ENCODE measurements at places on chromosomes 1 and 21.

DNA sequence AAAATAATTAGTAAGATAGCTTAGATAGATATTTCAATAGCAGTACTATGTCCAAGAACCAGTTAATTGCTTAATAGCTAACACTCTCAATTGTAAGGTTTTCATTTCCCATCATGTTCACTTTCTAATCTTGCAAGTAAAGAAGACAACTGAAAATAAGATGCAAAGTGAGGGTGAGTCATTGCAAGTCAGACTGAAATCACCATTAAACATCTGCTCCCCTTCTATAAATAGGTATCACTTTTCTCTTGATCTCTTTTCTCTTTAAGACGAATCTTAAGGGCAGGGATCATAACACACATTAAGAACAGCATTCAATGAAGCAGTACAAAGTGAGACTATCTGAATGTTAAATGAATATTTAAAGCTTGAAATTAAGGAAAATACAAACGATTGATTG is 40.4 kb downstream of the UBR4 start:
- no peak for DNase-seq

DNA sequence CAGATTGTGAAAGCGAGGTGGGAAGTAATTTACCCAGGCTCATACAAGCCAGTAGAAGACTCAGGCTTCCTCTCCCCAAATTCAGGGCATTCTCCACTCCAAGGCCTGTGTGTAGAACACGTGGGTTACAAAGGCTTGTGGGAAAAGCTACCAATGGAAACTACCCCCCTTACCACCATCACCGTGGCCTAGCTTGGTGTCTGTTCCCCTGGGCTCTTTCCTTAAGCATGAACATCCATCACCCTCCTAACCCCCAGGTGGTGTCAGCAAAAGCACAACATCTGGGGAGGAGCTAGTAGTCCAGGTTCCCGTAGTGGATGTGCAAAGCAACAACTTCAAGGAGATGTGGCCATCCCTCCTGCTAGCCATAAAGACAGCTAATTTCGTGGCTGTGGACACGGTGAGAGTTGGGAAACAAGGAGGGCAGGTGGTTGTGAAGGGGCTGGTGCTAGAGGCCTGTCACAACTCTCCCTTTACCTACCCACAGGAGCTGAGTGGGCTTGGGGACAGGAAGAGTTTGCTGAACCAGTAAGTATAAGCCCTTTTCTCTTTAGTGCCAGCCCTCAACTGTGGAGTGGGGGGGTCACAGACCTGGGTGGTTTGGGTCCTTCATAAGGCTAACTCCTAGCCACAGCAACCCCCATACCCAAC is 701 bp upstream of the MUTYH start:
- peak; percentile 50 for DNase-seq

- DNase-seq = no peak
Observed at GRCh38 chr1:30755746-30756145, 1.8 kb downstream of the LAPTM5 start.

- DNase-seq = no peak
Observed at GRCh38 chr1:228278432-228278941, 70.6 kb downstream of the OBSCN start.

GRCh38 chr1:197422993-197423392 is 154.9 kb downstream of the CRB1 start:
- no peak for DNase-seq

- no peak for DNase-seq
Observed at GRCh38 chr1:208807446-208808127, 563.4 kb upstream of the PLXNA2 start.

- no peak for DNase-seq
Observed at GRCh38 chr1:185063719-185064118, 18.4 kb downstream of the RNF2 start.

- no peak for DNase-seq
Observed at GRCh38 chr1:226656201-226656600, 82.9 kb downstream of the ITPKB start.

DNA sequence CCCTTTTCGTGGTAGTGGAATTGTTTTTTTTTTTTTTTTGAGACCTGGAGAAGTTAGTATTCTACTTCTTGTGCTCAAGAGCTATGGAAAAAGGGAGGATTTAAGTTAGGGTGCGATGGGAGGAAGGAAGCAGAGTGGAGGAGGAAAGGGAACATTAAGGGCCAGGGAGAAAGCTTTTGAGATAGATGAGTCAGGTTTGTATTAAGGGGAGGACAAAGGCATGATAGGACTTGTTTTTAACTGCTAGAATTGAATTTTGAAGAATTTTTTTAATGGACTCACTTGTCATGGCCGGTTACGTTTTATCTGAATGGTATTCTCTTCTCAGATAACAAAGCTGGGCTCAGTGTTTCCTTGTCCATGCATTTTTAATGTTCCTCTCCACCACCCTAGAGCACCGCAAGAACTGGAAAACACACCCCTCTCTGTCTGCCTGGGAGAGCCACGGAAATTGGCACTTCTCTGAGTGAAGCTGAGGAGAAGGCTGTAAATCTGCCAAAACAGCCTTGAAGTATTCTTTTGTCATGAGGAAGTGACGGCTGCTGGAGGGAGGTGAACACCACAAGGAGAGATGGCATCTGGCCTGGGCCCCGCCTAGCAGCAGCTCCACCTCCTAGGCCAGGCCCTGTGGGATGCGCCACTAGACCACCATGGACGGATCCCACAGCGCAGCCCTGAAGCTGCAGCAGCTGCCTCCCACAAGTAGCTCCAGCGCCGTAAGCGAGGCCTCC is 3.5 kb downstream of the NIPAL3 start:
- DNase-seq = no peak

DNA sequence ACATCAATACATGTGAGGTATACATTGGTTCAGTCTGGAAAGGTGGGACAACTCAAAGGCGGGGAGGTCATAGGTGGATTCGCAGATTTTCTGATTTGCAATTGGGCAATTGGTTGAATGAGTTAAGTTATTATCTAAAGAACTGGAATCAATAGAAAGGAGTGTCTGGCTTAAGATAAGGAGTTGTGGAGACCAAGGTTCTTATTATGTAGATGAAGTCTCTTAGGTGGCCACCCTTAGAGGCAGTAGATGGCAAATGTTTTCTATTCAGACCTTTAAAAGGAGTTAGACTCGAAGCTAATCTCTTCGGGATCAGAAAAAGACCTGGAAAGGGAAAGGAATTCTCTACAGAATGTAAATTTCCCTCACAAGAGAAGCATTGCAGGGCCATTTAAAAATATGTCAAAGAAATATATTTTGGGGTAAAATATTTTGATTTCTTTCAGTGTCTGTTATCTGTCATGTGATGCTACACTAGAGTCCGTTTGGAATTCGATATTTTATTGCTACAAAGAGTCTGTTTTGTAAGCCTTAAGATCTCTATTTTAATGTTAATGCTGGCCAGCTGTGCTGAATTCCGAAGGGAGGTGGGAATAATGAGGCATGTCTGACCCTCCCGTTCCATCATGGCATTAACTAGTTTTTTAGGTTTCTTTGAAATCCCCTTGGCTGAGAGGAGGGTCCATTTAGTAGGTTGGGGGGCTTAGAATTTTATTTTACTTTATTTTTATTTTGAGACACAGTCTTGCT is 265.1 kb downstream of the PTPRU start:
- DNase-seq = no peak

GRCh38 chr1:41492341-41492848 is 7.9 kb upstream of the EDN2 start:
- peak; percentile 77 for DNase-seq

GRCh38 chr1:41167667-41168066 is 74.4 kb downstream of the SCMH1 start:
- no peak for DNase-seq

DNA sequence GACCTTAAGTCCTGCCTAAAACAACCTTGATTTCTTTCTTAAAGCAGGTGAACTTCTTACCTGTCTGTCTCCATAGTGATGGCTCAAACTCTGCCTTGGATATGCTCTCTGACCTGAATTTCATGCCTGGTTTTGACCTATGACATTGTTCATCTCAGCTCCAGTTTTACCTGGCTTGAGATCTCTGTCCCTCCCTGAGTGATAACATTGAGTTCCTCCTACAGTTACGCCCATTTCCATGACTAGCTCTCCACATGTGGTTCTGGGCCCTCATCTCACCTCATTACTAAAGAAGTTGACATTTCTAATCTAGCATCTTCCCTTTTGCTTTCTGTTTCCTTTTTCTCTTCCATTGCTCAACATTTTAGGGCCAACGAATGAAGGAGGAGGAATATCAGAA is 233.1 kb downstream of the HHIPL2 start:
- no peak for DNase-seq

DNA sequence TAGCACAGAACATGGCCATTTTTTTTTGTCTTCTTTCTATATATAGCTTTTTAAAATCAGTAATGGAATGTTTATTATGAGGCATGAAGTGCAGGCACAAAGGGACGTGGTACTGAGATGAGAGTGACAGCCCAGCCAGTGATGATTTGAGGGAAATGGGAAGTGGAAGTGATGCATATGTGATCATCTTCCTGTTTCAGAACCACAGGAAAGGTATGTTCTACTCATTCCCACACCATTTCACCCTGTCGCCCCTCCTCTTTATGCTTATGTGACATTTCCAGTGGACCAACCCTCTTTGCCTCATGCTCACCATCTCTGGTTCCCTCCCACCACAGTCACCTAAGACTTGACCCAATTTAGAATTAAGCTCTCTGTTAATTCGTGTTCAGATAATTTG is 24.3 kb downstream of the PTGS2 start:
- no peak for DNase-seq

DNA sequence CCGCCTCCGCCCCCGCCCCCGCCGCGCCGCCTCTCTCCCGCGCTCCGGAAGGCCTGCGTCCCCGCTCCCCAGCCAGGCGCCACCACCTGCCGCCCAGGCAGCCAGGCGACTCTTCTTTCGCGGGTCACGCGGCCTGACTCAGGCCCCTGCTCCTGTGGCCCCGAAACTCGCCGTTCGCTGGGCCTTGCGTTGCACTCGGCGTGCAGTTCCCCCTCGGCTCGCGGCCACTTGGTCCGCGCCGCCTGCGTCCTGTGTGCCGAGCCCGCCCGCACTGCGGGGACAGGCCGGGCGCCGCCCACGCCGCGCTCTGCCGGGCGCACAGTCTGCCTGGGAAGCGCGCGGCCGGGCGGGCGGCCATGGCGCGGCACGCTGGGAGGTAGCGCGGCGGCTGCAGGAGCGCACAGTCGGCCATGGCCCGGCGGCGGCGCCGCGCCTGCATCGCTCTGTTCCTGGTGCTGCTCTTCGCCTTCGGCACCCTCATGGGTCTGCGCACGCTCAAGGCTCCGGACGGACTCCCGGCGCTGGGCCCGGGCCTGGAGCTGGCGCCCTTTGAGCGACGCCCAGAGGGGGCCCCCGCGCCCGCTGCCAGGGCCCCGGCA is at the start of gene MANEAL:
MANEAL (plus strand) TSS at position 75 of the 599 bp plus-strand sequence; CDS start at position 411, 336 bp downstream.
- peak; percentile 54 for DNase-seq

GRCh38 chr1:67004176-67004575 is 49.8 kb downstream of the SLC35D1 start:
- no peak for DNase-seq

GRCh38 chr1:191668525-191668924 is 489.7 kb upstream of the RGS18 start:
- DNase-seq = no peak

DNA sequence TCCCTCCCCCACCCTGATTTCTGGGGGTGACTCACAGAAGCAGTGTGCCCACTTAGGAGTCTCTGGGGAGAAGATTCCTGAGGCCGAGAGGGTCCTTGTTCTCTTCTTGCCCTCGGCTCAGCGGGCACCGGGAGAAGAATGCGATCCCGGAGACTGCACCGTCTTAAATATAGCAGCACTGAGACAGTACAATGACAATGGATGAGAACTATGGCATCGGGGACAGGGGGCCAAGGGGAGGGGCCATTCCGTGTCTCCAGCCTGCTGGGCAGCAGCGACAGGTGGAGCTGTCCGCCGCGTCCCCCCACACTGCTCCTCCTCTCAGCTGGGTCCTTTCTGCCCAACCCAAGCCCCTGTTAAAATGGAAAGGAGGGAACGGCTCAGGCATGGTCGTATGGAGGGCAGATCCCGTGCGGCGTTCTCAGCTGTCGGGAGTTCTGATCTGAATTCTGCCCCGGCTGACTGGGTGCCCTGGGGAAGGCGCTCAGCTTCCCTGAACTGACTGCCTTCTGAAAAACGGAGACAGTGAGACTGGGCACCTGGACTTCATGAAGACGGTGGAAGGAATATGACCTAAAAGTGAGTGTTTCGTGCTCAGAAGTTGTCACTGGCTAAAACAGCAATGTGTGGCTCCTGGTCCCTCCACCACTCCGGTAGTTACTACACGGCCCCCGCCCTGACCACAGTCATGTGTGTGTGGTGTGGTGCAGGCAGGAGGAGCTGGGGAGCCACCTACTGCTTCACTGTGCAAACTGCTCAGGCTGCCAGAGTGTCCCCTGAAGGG is at the start of gene MYOM3:
MYOM3 (minus strand) TSS at position 140 of the 784 bp plus-strand sequence. CDS start 3,499 bp downstream, outside the sequence.
- DNase-seq = peak; percentile 76

DNA sequence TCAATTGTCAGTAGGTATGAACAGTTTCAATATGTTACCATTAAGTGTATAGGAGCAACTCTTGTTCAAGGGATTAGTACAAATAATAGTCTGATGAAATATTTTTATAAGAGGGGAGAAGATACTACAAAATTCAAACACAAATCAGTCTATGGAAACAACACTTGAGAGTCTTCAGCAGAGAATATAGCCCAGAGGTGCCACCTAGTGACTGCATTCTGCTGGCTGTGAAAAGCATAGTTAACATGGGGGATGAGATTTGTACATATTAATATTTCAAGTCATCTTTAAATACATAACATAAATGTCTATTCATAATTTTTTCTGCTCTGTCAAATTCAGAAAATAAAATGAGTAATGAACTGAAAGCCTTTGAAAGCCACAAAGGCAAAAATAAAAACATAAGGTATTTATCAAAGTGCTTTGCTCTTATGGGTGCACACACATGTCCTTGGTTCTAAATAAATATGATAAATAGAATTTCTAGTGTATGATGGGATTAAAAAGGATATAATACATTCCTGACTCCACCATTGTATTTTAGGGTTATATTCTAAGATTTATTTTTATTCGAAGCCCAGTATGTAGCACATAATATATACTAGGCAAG is 440.9 kb upstream of the ZRANB2 start:
- DNase-seq = no peak

DNA sequence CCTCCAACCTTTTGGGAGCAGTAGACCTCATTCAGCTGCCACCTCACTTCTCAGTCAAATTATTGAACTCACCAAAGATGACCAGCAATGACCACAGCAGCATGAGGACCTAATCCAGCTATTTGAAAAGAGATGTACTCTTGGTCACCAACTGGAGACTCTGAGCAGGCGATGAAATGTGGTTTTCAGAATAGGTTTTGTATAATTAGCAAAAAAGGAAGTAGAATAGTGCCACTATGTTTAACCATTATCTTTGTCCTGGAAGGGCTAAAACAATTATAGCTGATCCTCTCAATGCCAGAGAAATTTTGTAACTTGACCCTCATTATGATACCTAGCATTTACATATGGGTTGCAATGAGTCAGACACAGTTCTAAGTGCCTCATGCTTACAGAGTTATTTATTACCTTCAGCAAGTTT is at the start of gene FCRL2:
FCRL2 (minus strand) TSS at position 162 of the 421 bp plus-strand sequence; CDS start at position 103, 59 bp downstream.
- no peak for DNase-seq

- no peak for DNase-seq
Observed at GRCh38 chr1:224435999-224436398, 1.4 kb upstream of the WDR26 start.

GRCh38 chr1:23544444-23545389 is 13.7 kb upstream of the E2F2 start:
- DNase-seq = peak; percentile 84

GRCh38 chr1:243409284-243409683 is 153.4 kb downstream of the SDCCAG8 start:
- DNase-seq = no peak

Measured in stimulated activated CD8-positive, alpha-beta memory T cell treated with anti-CD3 and anti-CD28 coated beads, Interleukin-4, amount 100 ng/mL, for 48 hours (primary cell).